Activated T-helper 2 cell treated with anti-CD3 and anti-CD28 coated beads, Interferon-gamma antibody, Interleukin-2, Interleukin-4, amounts not matched to agents 10 μg/mL and 5 μg/mL and 100 μg/mL, durations not matched to agents 14 hours and 24 hours and 36 hours (primary cell): ENCODE measurements at places on chromosomes 13 and 19. TPM values are rescaled to one million over a fixed set of nuclear protein-coding genes. Genes with fewer than 3 reads are reported as not detected.

Gene SPACA4
- not detected in 2 replicates for total RNA-seq

GRCh38 chr13:34107806-34108205 is 289.9 kb downstream of the RFC3 start:
- H3K27me3 ChIP-seq: no peaks in the 10 kb centered on the region
- no peaks in the 10 kb centered on the region for H3K36me3 ChIP-seq
- no peaks in the 10 kb centered on the region for H3K4me1 ChIP-seq
- no peak overlapping the region for H3K27ac ChIP-seq
- no peak for DNase-seq
- H3K4me3 ChIP-seq: no peak overlapping the region

GRCh38 chr19:51066393-51067186 is 1.7 kb upstream of the KLK13 start:
- peaks cover 21% of the 10 kb centered on the region for H3K27me3 ChIP-seq
- H3K36me3 ChIP-seq: no peaks in the 10 kb centered on the region
- no peak overlapping the region for H3K27ac ChIP-seq
- H3K4me1 ChIP-seq: no peaks in the 10 kb centered on the region
- no peak for DNase-seq

GRCh38 chr19:46180701-46181387 is 32.8 kb downstream of the IGFL2 start:
- H3K36me3 ChIP-seq: no peaks in the 10 kb centered on the region
- peaks cover 28% of the 10 kb centered on the region for H3K4me1 ChIP-seq
- H3K27ac ChIP-seq: no peak overlapping the region
- DNase-seq: no peak
- peaks cover 23% of the 10 kb centered on the region for H3K27me3 ChIP-seq

- H3K4me1 ChIP-seq: peaks cover 40% of the 10 kb centered on the region
- peaks cover 7% of the 10 kb centered on the region for H3K27me3 ChIP-seq
- no peak overlapping the region for H3K27ac ChIP-seq
- no peak for DNase-seq
Measured at GRCh38 chr19:47520839-47521238, 6.0 kb upstream of the NAPA start.

- no peak overlapping the region for H3K4me3 ChIP-seq
- no peaks in the 10 kb centered on the region for H3K27me3 ChIP-seq
- H3K27ac ChIP-seq: peak overlapping the region; percentile 7
- DNase-seq: no peak
- peaks cover 48% of the 10 kb centered on the region for H3K4me1 ChIP-seq
Measured at GRCh38 chr19:4376991-4377781, 23.2 kb downstream of the SH3GL1 start.

- no peak for DNase-seq
- H3K4me3 ChIP-seq: no peak overlapping the region
- no peaks in the 10 kb centered on the region for H3K27me3 ChIP-seq
- no peak overlapping the region for H3K27ac ChIP-seq
Measured at GRCh38 chr13:60412909-60413616, 16.0 kb downstream of the TDRD3 start.

GRCh38 chr13:99800951-99801350 is 170.6 kb downstream of the ZIC5 start:
- no peaks in the 10 kb centered on the region for H3K36me3 ChIP-seq
- H3K27ac ChIP-seq: no peak overlapping the region
- no peak for DNase-seq
- H3K4me3 ChIP-seq: no peak overlapping the region
- no peaks in the 10 kb centered on the region for H3K27me3 ChIP-seq
